Smooth muscle cell of the pulmonary artery (primary cell): ENCODE measurements at places on chromosomes 3 and 15. TPM values are rescaled to one million over a fixed set of nuclear protein-coding genes. Genes with fewer than 3 reads are reported as not detected.

The TLNRD1 gene
- total RNA-seq: 4.8 and 5.3 TPM in 2 replicates

The SLC24A5 gene
- total RNA-seq: not detected in 2 replicates

The MUC20 gene
- total RNA-seq: 0.20 and 0.50 TPM in 2 replicates

The DPH3 gene
- total RNA-seq: 23.1 and 23.7 TPM in 2 replicates

The BUB1B gene
- 2.9 and 7.0 TPM in 2 replicates for total RNA-seq

The GMNC gene
- 0.07 TPM in 2 replicates for total RNA-seq

The GPR62 gene
- 0.07 TPM in 1 of 2 replicates, not detected in the other for total RNA-seq

The IQCF5 gene
- not detected in 2 replicates for total RNA-seq

The TGM5 gene
- total RNA-seq: 0.26 TPM in 1 of 2 replicates, not detected in the other

The MRPS11 gene
- 22.0 and 23.4 TPM in 2 replicates for total RNA-seq

The FAM43A gene
- total RNA-seq: 23.8 and 31.5 TPM in 2 replicates

The EPHA3 gene
- 0.99 and 6.7 TPM in 2 replicates for total RNA-seq

The GP5 gene
- 0.33 and 0.69 TPM in 2 replicates for total RNA-seq

The GOLGA8M gene
- 1.8 and 2.0 TPM in 2 replicates for total RNA-seq

The CRABP1 gene
- total RNA-seq: not detected in 2 replicates

The P2RY14 gene
- total RNA-seq: 0.20 TPM in 1 of 2 replicates, not detected in the other

The GPR87 gene
- total RNA-seq: not detected in 2 replicates

The KNG1 gene
- total RNA-seq: not detected in 2 replicates

The KCNH8 gene
- total RNA-seq: not detected in 2 replicates

The NR2C2 gene
- total RNA-seq: 32.8 and 33.3 TPM in 2 replicates

The CD96 gene
- total RNA-seq: 0.07 and 0.13 TPM in 2 replicates

The RFTN1 gene
- 52.8 and 111 TPM in 2 replicates for total RNA-seq

The ZPLD1 gene
- 0.13 and 1.1 TPM in 2 replicates for total RNA-seq

The KIF15 gene
- 1.3 and 2.9 TPM in 2 replicates for total RNA-seq

The WDR53 gene
- total RNA-seq: 4.6 and 6.3 TPM in 2 replicates

The MYRIP gene
- 0.85 and 4.3 TPM in 2 replicates for total RNA-seq

The POLR2H gene
- total RNA-seq: 54.1 and 55.5 TPM in 2 replicates

The SLCO3A1 gene
- 5.7 and 6.8 TPM in 2 replicates for total RNA-seq

The GOLGA6L1 gene
- not detected in 2 replicates for total RNA-seq

The TP53BP1 gene
- total RNA-seq: 100 and 102 TPM in 2 replicates

The AMT gene
- total RNA-seq: 0.52 and 1.5 TPM in 2 replicates

The AADACL2 gene
- total RNA-seq: not detected in 2 replicates

The GOLGA8S gene
- 0.07 and 0.10 TPM in 2 replicates for total RNA-seq

The SPINK8 gene
- total RNA-seq: not detected in 2 replicates

The LYZL4 gene
- not detected in 2 replicates for total RNA-seq
